ENCODE measurements at places on chromosomes 11 and 22. TPM values are rescaled to one million over a fixed set of nuclear protein-coding genes. Genes with fewer than 3 reads are reported as not detected.

RBMXL2 gene
- total RNA-seq, result 0.37 TPM

BANF1 gene
- 185 TPM for total RNA-seq

KCTD14 gene
- 6.4 TPM for total RNA-seq

MFNG gene
- 45.2 TPM for total RNA-seq

PIH1D2 gene
- total RNA-seq, result 12.2 TPM

GRIA4 gene
- total RNA-seq, result 0.77 TPM

DNA sequence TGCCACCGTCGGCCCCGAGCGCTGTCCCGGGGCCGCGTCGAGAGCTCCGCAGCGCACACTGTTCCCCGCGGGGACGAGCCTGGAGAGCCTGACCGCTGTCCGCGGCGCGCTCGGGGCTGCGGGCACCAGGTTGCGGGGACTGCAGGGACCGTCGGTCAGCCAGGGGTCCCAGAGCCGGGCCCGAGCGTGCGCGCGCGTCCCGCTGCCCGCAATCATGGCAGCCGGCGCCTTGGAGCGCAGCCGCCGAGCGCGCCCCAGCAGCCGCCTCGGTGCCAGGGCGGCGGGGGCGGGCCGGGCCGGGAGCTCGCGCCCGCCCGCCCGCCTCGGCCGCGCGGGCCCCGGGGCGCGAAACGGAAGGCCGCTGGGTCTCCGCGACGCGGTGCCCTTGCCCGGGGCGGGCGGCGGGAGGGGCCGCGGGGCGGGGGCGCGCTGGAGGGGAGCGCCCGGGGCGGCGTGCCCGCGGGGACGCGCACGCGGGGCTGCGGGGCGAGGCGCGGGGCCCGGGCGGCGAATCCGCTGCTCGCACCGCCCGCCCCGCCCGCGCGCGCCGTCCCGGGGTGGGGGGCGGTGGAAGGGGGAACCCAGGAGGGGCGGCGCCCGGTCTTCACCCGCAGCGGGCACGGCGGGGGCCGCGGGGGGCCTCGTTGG lies 79.4 kb upstream of the PPARA start:
- H3K27me3 ChIP-seq, result no peaks in the 10 kb centered on the region
- DNase-seq, result peak; percentile 68
- H3K27ac ChIP-seq, result peak overlapping the region; percentile 100
- peaks cover 63% of the 10 kb centered on the region for H3K4me1 ChIP-seq

DNA sequence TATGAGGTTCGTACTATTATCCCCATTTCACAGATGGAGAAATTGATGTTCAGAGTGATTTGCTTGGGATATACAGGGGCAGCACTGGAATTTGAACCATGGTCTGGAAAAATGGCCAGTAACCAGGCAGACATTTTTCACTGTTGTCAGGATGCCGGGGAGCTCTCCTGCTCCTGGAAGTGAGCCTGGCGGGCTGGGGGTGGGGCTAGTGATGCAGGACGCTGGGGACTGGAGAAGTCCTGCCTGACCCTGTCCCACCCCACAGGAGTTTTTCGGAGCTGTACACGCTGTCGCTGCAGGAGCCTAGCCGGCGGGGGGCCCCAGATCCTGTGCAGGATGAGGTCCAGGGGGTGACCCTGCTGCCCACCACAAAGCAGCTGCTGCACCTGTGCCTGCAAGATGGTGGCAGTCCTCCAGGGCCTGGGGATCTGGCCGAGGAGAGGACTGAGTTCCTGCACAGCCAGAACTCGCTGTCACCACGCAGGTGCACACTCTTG lies 11.1 kb downstream of the SIPA1 start:
- peaks cover 57% of the 10 kb centered on the region for H3K36me3 ChIP-seq
- H3K4me3 ChIP-seq, result no peak overlapping the region
- H3K27me3 ChIP-seq, result no peaks in the 10 kb centered on the region
- H3K4me1 ChIP-seq, result no peaks in the 10 kb centered on the region
- no peak overlapping the region for H3K27ac ChIP-seq

DNA sequence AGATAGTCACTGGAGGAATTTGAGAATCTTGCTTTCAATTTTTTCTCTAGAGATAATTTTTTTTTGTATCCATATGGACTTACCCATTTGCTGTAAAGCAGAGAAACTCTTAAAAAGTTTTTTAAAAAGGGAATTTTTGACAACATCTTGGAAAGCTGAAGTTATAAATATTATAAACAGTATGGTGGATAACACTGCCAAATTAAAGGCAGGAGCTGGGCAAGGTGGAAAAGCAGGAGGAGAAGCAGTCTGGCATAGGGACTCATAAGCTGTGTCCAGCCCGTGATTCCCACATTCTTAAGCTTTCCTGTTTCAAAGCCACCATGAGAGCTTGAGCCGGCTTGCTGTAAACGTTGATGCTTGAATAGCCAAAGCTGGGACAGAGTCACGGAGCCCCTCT lies 149.5 kb downstream of the NAV2 start:
- H3K27me3 ChIP-seq, result no peaks in the 10 kb centered on the region
- no peak overlapping the region for H3K27ac ChIP-seq
- peaks cover 8% of the 10 kb centered on the region for H3K4me1 ChIP-seq
- DNase-seq, result no peak

- no peak overlapping the region for H3K4me3 ChIP-seq
- peak overlapping the region; percentile 35 for H3K27ac ChIP-seq
- no peaks in the 10 kb centered on the region for H3K4me1 ChIP-seq
- H3K27me3 ChIP-seq, result no peaks in the 10 kb centered on the region
- no peaks in the 10 kb centered on the region for H3K36me3 ChIP-seq
- no peak for DNase-seq
Measured at GRCh38 chr11:72750556-72751115, 1.6 kb downstream of the ARAP1 start.

- H3K27ac ChIP-seq, result no peak overlapping the region
- H3K4me1 ChIP-seq, result peaks cover 5% of the 10 kb centered on the region
- H3K36me3 ChIP-seq, result no peaks in the 10 kb centered on the region
- H3K27me3 ChIP-seq, result no peaks in the 10 kb centered on the region
Measured at GRCh38 chr11:12741671-12742216, 67.5 kb downstream of the TEAD1 start.

GRCh38 chr11:77106321-77106720 lies 3.7 kb downstream of the OMP start:
- H3K27ac ChIP-seq, result no peak overlapping the region
- H3K36me3 ChIP-seq, result peaks cover 2% of the 10 kb centered on the region
- no peaks in the 10 kb centered on the region for H3K4me1 ChIP-seq
- no peak for DNase-seq
- no peak overlapping the region for H3K4me3 ChIP-seq
- H3K27me3 ChIP-seq, result no peaks in the 10 kb centered on the region

DNA sequence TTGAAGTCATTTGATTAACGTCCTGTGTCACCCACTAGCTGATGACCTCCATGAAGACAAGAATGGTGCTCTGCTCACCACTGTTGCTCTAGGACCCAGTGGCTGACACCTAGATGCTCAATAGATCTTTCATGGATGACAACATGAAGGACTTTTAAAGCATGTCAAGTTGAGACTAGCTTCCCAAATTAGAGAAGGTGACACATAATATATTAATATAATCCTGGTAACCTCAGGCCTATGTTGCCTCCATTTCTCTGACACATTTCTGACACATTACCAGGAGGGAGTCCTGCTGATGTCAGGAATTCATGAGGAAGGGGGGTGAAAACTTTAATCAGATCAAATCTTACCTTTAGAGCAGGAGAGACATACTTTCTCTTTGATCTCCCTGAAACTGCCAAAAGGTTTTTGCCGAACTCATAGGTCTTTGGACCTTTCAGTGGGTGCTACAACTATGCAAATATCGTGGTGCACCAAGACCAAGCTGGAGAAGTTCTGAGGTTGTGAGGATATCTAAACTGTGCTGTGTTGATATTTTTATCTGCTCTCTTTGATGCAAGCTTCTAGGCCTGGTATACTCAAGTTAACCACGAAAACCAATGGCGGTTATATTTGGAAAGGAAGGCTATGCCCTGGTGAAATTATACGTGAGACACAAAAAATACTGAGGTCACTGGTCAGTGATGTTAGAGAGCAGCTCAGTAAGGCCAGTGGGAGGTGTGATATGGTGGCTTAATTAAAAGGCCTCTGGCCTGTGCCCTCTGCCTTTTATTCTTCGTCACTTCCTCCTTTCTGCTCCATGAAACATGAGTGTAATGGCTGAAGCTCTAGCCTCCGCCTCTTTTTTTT lies 13.2 kb upstream of the AMPD3 start:
- H3K4me3 ChIP-seq, result no peak overlapping the region
- DNase-seq, result no peak
- H3K27ac ChIP-seq, result no peak overlapping the region
- H3K27me3 ChIP-seq, result no peaks in the 10 kb centered on the region

All from lung (tissue), 17 donors.